ENCODE measurements at places on chromosomes 1 and 21.

DNA sequence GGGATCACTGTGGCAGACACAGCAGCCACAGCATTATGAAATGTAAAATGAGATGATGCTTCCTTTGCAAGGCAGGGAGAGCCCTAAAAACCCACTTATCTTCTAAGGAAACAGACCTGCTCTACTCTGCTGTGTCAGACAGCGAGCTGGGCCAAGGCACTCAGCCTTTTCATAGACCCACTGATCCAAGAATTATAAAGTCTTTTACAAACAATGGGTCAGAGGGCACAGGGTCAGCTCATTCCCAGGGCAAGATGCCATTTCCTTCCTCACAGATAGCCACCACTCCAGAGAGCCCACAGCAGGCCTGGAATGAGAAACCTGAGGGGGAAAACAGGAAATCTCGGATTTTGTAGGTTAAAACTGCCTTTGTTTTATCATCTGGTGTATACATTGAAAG lies 42.9 kb downstream of the CASQ2 start:
- no peak for DNase-seq

DNA sequence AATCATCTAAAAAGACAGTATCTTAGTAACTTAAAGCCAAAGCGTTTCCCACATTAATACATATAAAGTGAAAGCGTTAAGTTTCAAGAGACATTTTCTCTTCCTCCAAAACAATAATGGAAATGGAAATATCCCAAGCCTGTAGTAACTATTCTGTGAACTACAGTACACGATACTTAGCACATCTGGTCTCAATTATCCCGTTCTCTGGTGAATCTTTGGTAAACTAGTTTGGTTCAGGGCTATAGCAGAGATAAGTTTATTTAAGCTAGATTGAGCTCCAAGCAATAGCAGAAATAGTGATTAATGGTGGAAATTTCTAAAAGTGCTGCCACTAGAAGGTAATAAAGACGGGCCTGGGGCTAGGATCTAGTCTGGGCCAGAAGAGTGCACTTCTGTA lies 55.2 kb downstream of the PCNX2 start:
- DNase-seq, result no peak

- no peak for DNase-seq
Observed at GRCh38 chr1:165303386-165303785, 53.1 kb downstream of the LMX1A start.

- no peak for DNase-seq
Observed at GRCh38 chr1:73784026-73784425, 413.9 kb downstream of the LRRIQ3 start.

DNA sequence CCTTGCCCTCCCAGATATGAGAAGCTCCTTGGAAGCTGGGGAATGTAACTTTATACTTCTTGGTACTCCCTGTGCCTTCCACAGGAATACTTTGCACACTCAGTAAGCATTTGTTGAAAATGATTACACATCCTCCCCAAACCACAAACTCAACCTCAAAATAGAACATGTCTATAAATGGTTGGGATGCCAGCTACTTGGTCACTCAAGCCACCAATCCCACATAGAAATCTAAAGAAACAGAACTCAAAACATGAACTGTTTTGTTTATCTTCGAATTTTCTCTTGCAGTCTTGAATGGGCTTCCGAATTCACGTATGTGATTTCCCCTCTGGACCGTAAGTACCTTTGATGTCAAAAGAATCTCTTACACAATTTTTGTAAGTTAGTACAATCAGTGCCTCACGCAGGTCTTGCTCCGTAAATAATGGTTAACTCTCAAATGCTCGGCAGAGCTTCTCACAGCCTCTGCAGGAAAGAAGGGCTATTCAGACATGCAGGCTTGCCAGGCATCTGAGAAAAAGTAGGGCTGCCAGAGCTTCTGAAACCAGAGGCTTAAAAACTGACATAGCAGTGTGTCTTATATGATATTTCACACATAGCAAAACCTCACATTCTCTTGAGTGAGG lies 26.9 kb downstream of the SORT1 start:
- DNase-seq, result no peak

DNA sequence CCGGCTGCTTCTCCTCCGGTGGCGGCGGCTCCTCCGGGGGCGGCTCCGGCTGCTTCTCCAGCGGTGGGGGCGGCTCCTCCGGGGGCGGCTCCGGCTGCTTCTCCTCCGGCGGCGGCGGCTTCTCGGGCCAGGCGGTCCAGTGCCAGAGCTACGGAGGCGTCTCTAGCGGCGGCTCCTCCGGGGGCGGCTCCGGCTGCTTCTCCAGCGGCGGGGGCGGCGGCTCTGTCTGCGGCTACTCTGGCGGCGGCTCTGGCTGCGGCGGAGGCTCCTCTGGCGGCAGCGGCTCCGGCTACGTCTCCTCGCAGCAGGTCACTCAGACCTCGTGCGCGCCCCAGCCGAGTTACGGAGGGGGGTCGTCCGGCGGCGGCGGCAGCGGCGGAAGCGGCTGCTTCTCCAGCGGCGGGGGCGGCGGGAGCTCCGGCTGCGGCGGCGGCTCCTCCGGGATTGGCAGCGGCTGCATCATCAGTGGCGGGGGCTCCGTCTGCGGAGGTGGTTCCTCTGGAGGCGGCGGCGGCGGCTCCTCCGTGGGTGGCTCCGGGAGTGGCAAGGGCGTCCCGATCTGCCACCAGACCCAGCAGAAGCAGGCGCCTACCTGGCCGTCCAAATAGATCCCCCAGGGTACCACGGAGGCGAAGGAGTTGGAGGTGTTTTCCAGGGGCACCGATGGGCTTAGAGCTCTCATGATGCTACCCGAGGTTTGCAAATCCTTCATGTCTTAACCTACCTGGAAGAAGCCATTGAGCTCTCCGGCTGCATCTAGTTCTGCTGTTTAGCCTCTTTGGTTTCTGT lies 2.0 kb downstream of the LORICRIN start:
- peak; percentile 65 for DNase-seq

GRCh38 chr1:174791863-174792262 lies 207.9 kb upstream of the CACYBP start:
- peak; percentile 93 for DNase-seq

GRCh38 chr21:41973861-41974751 lies 20.3 kb upstream of the C2CD2 start:
- no peak for DNase-seq

GRCh38 chr1:156833603-156834002 lies 17.0 kb upstream of the SH2D2A start:
- no peak for DNase-seq

- no peak for DNase-seq
Observed at GRCh38 chr1:178470411-178470960, 26.3 kb downstream of the CLEC20A start.

- DNase-seq, result no peak
Observed at GRCh38 chr1:233673261-233673946, 59.5 kb downstream of the KCNK1 start.

- DNase-seq, result no peak
Observed at GRCh38 chr21:41018431-41018830, 149.5 kb upstream of the BACE2 start.

GRCh38 chr1:21325231-21325718 lies 35.0 kb upstream of the ECE1 start:
- no peak for DNase-seq

GRCh38 chr1:20948101-20948500 lies 161.0 kb upstream of the HP1BP3 start:
- DNase-seq, result no peak

GRCh38 chr1:3216015-3216391 lies 147.0 kb downstream of the PRDM16 start:
- no peak for DNase-seq

DNA sequence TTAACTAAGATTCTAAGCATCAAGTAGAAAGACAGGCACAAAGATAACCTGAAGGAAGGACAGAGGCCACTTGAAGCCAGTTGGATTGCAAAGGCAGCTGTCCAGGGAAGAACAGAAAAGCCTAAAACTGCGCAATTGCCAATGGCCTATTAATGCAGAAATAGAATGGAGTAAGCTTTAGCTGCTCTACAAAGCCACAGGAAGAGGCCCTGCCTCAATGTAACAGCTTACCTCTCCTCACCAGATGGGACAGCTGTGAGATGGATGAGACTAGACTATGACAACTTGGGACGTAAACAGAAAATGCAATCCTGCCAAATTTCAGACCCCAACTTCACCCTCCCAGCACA lies 176.5 kb downstream of the EIF4G3 start:
- DNase-seq, result peak; percentile 44

- DNase-seq, result no peak
Observed at GRCh38 chr1:188240772-188241406, 1412.1 kb downstream of the PLA2G4A start.

DNA sequence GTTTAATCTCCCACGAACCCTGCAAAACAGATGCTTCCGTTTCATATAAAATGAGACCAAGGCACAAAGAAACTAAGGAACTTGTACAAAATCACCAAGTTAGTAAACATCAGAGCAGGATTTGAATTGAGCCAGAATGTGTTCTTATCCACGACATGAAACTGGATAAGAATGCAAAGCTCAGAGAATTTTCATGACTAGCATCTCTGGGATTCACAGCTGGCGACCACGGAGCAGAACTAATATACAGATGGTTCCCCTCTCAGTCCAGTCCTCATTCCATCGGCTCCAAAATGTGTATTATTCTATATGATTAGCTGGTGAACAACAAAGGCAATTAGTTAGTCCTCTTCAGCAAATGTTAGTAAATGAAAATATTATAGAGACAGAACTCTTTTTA lies 72.3 kb upstream of the ERG start:
- DNase-seq, result no peak

All from NCI-H82 (cell line).